NCI-H2029 treated with DMSO at 0.1 percent for 48 hours (cell line): ENCODE measurements at places on chromosomes 5 and 9.
A peak's percentile ranks its signal among the peaks of the same experiment; 100 is the strongest.

DNA sequence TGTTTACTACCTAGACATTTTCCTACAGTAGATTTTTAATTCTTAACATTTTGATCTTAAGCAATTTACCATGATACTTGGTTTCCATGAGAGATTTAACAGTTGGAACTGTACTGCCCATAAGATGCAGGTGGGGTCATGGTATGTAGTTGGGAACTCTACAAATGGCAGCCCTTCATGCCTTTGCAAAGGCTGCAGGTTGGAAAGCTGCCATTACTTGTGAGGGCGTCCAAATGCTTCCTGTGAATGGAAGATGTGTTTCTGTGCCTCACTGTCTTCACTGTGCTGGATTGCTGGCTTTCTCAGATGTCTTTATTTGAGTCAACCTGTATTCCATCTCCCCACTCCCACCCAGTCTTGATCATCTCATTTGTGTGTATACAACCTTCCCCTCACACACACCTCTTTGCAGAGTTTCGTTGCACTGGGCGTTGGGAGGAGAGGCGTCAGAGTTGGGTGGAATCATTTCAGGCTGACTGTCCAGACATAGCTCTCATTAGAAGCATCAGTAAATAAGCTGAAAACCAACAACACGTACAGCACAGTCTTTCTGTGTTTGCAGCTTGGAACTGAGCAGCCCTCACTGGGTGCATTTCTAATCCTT, 14.8 kb upstream of the ABL1 start:
- DNase-seq = no peak

DNA sequence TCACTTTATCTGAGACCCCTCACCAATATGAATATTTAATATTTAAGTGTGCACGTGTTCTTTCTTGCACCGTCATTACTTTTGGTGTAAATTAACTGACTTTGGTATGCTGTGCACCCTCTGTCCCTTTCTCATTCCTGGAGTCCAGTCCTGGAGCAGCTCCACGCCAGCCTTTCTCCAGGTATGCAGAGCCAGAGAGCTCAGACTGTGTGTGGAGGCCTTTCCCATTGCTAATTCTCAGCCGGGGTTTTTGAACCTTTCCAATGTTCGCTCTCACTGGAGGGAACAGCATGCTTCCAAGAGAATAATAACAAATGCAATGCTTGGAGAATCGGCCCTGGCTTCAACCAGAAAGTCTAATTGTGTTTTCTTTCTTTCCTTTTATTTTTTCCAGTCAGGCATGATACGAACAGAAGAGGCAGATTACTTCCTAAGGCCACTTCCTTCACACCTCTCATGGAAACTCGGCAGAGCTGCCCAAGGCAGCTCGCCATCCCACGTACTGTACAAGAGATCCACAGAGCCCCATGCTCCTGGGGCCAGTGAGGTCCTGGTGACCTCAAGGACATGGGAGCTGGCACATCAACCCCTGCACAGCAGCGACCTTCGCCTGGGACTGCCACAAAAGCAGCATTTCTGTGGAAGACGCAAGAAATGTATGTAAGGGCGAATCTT, 41.7 kb downstream of the ADAMTS16 start:
- DNase-seq = no peak

DNA sequence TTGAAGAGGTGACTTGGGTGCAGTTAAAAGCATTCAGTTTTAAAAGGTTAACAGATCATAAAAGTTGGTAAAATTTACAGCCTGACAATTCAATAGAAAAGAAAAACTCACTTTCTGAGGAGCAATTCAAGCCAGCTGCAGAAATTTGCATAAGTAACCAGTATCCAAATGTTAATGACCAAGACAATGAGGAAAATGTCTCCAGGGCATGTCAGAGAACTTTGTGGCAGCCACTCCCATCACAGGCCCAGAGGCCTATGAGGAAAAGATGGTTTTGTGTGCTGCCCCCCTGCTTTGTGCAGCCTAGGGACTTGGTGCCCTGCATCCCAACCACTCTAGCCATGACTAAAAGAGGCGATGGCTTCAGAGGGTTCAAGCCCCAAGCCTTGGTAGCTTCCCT, 1406.5 kb upstream of the ACO1 start:
- DNase-seq = no peak

GRCh38 chr9:112056996-112057395, 118.1 kb downstream of the SUSD1 start:
- no peak for DNase-seq

- no peak for DNase-seq
Measured at GRCh38 chr9:68749579-68750159, 44.6 kb downstream of the PIP5K1B start.

DNA sequence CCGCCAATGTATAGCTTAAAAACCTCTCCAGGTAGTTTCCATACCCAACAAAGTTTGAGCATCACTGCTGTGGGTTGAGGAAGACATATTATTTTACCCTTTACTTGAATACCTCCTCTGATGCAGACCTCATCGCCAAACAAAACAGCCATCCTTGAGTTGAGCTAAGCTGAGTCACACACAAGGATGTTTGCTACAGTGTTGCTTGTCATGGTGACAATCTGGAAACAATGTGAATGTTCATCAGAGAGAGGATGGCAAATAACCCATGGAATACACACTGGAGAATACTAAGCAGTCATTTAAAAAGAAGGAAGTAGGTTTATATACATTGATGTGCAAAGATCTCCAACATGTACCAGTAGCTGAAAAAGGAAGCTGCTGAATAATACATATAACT, 41.1 kb upstream of the TCF7 start:
- DNase-seq = no peak

- DNase-seq = no peak
Measured at GRCh38 chr5:175603987-175604739, 53.7 kb upstream of the HRH2 start.

GRCh38 chr5:135567661-135568060, 11.1 kb downstream of the CXCL14 start:
- DNase-seq = no peak

GRCh38 chr5:53970475-53970874, 339.9 kb downstream of the ARL15 start:
- no peak for DNase-seq

GRCh38 chr5:20248118-20248517, 260.1 kb upstream of the CDH18 start:
- no peak for DNase-seq

DNA sequence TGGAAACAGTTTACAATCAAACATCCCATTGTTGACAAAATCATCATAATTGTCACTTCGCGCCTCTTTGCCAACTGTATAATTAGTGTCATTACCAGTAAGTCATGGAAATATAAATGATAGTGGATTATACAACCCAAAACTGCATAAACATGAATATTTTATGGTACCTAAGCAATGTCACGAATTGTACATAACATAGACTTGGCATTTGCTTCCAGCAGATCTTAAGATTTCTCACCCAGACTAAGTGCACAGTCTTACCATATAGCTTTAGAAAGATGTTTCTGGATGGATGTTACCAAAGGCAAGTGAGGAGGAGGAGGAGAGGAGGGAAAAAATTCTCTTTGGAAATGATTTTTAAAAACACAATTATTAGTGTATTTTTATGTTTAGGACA, 113.4 kb upstream of the TAS2R1 start:
- DNase-seq = no peak

DNA sequence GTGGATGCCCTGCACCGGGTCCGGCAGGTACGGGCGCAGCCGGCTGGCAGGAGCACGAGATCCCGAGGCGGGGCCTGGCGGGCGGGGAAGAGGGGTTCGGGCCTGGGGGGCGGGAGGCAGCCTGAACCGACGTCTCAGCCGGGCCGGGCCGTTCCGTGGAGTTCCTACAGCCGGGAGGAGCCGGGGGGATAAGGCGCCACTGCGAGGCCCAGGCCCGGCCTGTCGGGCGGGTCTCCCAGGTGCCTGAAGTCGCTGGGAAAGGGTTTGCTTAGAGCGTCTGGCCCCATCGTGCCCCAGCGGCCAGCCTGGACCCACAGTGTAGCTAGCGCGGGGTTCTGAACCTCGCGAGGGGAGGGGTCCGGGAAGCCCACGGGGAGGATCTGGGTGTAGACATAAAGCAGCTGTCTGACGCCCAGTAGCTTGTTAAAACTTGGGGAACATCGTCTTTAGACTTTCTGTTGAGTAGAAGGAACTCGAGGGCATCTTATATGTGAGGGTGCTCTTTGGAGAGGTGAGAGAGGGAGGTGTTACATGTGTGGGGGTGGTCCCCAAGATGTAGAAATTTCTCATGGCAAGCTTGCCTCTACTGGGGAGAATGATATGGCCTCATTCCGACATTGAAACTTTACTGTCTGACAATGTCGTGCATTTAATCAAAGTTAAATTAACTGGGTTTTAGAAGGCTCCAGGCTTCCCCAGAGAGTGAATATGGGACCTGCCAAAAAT, 524 bp downstream of the FUBP3 start:
- DNase-seq = no peak

- no peak for DNase-seq
Measured at GRCh38 chr9:34584970-34585369, 4.6 kb downstream of the CNTFR start.

DNA sequence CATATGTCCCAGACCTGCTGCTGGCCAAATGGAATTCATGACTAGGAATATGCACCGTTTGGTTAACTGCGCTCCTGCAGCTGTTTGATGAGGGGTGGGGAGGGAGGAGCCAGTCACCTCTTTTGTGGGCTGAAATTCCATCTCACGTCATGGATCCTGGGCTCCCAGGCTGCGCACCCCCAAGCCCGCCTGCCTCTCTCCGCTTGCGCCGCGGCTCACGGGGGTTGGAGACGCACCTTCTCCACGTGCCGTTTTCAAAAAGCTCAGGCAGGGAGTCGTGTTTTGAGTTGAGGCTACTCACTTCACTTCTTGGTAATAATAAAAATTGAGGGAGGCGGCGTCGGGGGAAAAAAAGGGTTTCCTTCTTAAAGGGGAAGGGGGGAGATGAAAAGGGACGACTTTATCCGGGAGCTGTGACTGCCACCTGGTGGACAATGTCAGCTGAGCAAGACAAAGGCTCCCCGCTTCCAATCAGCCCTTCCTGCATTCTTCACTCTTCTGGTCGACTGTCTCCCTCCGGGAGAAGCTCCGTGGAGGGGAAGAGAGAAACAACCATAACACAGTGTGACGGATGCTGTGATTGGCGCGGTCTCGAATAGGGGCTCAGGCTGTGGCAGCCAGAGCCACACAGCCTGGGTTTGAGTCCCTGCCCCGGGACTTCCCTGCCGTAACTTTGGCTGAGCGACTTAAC, 15.9 kb upstream of the C5orf47 start:
- DNase-seq = peak; percentile 52

GRCh38 chr5:115661563-115661962, 35.7 kb upstream of the TMED7 start:
- no peak for DNase-seq

DNA sequence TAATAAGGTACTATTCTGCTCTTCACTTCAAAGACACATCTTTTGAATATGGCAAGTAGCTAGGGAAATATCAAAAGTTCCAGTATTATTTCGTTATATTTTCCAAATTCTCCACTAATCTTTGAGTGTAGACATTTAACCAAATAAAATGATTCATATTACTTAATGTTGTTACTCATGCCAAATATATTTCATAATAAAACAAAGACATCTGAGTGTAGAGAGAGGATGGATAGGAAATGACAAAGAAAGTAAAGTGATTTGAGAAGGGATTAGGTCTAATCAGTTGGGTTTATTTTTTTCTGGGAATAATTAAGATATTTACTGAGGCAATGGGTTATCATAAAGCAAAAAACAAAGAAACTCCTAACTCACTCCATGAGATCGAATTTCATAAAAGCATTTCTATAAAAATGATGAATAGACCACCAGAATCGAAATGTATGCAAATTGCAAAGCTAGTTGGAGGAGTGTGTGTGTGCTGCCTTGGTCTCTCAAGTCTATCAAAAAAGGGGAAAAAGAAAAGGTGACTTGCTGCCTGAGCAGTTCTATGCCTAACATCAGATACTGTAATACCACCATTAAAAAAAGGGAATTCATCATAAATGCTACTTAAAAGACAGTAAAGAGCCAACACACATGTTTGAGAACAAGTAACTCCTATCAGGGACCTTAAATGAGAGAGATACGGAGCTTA, 255.5 kb downstream of the PDE4D start:
- no peak for DNase-seq

DNA sequence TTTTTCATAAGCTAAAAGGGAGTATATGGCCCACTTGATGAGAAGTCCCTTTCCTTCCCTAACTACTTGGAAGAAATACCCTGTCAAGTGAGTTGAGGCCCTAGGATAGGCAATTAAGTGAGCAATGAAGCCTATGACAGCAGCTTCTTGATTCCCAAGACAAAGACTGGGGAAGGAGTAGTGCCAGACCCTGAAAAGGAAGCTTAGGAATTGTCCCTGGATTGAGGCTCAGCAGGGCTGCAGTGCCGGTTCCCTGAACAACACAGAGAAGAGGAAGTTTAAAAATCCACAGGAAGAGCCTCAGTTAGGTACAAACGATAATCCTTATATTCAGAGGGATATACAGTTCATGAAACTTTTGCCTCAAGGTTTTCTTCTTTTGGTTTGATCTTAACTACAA, 61.8 kb upstream of the RAD23B start:
- DNase-seq = no peak

- peak; percentile 66 for DNase-seq
Measured at GRCh38 chr9:36873247-36873875, 160.7 kb downstream of the PAX5 start.

GRCh38 chr5:169270827-169271226, 30.1 kb downstream of the SLIT3 start:
- no peak for DNase-seq

GRCh38 chr5:54013556-54014194, 296.7 kb downstream of the ARL15 start:
- no peak for DNase-seq

GRCh38 chr5:176447591-176447977, 601 bp upstream of the FAF2 start:
- no peak for DNase-seq

DNA sequence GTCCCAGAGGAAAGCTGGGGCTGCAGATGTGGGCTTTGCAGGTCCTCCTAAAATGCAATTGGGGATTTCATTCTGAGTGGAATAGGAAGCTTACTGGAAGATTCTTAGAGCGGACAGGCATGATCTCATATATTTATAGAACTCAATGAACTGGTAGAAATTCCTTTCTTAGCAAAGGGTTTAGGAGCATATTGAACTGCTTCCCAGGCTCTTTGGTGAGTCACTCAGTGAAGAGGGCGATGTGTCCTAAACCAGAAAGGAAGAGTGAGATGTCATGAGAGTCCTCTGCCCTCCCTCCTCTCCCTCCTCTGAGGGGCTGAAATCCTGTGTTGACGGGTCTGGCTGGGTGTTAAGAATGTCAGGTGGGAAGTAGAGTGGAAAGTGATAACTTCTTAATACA, 26.3 kb upstream of the SEMA6A start:
- no peak for DNase-seq
